Aortic smooth muscle cell (primary cell): ENCODE measurements at places on chromosomes 7 and 10. TPM values are rescaled to one million over a fixed set of nuclear protein-coding genes. Genes with fewer than 3 reads are reported as not detected.

Gene PAPOLB
- 0.13 and 0.19 TPM in 2 replicates for total RNA-seq

Gene CCDC186
- 14.8 and 18.9 TPM in 2 replicates for total RNA-seq

Gene NPC1L1
- not detected in 2 replicates for total RNA-seq

Gene RSPH10B2
- 0.19 TPM in 1 of 2 replicates, not detected in the other for total RNA-seq

Gene SLIT1
- 0.26 and 0.31 TPM in 2 replicates for total RNA-seq

Gene SRGN
- total RNA-seq: 257 and 310 TPM in 2 replicates

Gene MYPN
- total RNA-seq: 0.06 and 0.26 TPM in 2 replicates

Gene LRRTM3
- not detected in 2 replicates for total RNA-seq

Gene AMPH
- 0.19 and 0.26 TPM in 2 replicates for total RNA-seq

Gene PCLO
- under 0.01 TPM in 2 replicates for total RNA-seq

Gene ATRNL1
- 4.9 and 5.0 TPM in 2 replicates for total RNA-seq

Gene OR6B1
- total RNA-seq: not detected in 2 replicates

Gene SLC26A3
- not detected in 2 replicates for total RNA-seq

Gene SGCE
- total RNA-seq: 90.5 and 98.6 TPM in 2 replicates

Gene SCRN1
- 70.4 and 113 TPM in 2 replicates for total RNA-seq
